ENCODE measurements at places on chromosomes 5 and 9.
A peak's percentile ranks its signal among the peaks of the same experiment; 100 is the strongest.

GRCh38 chr5:149036168-149036567, 26.7 kb downstream of the SH3TC2 start:
- no peaks in the 10 kb centered on the region for H3K27me3 ChIP-seq
- no peaks in the 10 kb centered on the region for H3K4me1 ChIP-seq
- no peak overlapping the region for H3K27ac ChIP-seq
- no peaks in the 10 kb centered on the region for H3K36me3 ChIP-seq
- no peak overlapping the region for H3K4me3 ChIP-seq
- no peak for DNase-seq

- DNase-seq, result no peak
- H3K27me3 ChIP-seq, result no peaks in the 10 kb centered on the region
- H3K4me1 ChIP-seq, result no peaks in the 10 kb centered on the region
- peaks cover 16% of the 10 kb centered on the region for H3K36me3 ChIP-seq
- no peak overlapping the region for H3K27ac ChIP-seq
- H3K4me3 ChIP-seq, result no peak overlapping the region
Observed at GRCh38 chr5:32123058-32123805, 50.9 kb downstream of the GOLPH3 start.

GRCh38 chr9:87529671-87530070, 32.0 kb downstream of the DAPK1 start:
- H3K36me3 ChIP-seq, result no peaks in the 10 kb centered on the region
- H3K27ac ChIP-seq, result no peak overlapping the region
- H3K4me3 ChIP-seq, result no peak overlapping the region
- H3K27me3 ChIP-seq, result no peaks in the 10 kb centered on the region
- no peak for DNase-seq
- no peaks in the 10 kb centered on the region for H3K4me1 ChIP-seq

DNA sequence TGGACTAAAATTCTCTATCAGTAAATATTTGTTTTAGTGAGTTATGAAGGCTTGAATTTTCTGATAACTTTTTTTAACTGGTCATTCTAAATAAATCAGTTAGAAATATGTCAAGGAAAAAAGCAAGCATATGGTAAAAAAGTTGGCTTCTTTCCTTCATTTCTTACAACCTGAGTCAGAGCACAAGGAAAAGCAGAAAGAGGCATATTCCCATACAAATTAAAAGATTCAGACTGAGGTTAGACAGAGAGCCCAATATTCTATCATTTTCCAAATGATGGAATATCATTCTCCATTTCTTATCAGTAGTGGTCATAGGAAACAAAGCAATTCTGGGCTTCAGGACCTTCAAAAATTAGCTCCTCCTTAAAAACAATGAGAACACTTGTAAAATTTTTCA, 732.1 kb downstream of the MAT2B start:
- no peak for DNase-seq
- H3K4me1 ChIP-seq, result no peaks in the 10 kb centered on the region
- H3K27ac ChIP-seq, result no peak overlapping the region
- H3K4me3 ChIP-seq, result no peak overlapping the region
- no peaks in the 10 kb centered on the region for H3K36me3 ChIP-seq

DNA sequence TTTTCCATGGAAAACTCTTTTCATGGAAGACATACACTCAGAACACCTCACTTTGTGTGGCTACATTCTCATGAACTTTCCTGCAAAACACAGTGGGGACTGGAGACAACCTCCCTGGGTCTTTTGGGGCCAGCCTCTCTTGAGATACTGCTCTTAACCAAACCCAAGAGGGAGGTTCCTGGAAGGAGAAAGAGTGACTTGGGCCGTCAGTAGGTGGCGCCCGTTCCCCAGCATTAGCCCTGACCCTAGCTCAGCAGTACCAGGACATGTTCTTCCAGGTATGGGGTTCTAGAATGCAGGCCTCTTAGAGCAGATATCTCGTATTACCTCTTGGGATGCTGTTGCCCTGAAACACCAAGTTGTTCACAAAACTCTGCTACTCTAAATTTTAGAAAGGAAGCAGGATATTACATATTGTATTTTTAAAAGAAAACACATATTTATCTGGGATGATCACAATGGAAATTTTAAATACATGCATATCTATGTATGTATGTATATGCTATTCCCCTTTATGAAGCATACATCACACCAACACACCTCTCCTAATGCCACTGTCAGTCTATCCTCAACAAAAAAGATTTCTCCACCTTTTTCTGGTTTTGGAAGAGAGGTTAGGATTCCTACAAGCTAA, 15.8 kb upstream of the GLIS3 start:
- H3K4me3 ChIP-seq, result no peak overlapping the region
- no peaks in the 10 kb centered on the region for H3K27me3 ChIP-seq
- no peaks in the 10 kb centered on the region for H3K36me3 ChIP-seq
- no peak for DNase-seq

DNA sequence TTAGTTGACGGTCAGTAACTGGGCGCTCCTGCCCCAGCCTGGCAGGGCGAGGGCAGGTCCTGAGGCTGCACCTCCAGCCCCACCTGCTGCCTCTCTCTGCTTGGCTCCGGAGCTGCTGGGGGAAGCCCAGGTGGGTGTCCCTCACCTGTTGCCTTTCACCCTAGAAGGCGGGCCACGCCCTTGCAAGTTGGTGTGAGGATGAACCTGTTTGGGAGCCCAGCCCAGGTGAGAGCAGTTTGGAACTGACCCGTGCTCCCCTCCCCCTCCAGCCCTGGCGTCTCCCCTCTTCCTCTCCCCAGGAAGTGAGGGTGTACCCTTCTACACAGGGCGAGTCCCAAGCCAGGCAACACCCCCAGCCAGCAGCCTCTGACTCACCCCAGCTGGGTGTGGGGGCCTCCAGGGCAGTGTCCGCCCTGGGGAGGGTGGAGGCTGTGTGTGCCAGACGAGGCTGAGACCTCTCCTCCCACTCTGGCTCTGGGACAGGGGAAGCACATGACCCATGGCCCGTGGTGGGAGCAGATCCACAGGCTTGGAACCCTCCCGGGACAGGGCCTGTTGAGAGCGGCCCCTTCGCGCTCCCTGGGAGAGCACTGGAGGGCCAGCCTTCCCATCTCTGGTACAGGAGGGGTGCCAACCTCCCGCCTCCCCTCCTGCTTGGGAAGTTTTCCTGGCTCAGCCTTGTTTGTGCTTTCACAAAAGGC, 10.4 kb downstream of the LRRC8A start:
- H3K36me3 ChIP-seq, result peaks cover 56% of the 10 kb centered on the region
- peaks cover 48% of the 10 kb centered on the region for H3K4me1 ChIP-seq
- H3K27me3 ChIP-seq, result no peaks in the 10 kb centered on the region
- H3K4me3 ChIP-seq, result peak overlapping the region; percentile 34

- no peak for DNase-seq
- H3K4me1 ChIP-seq, result no peaks in the 10 kb centered on the region
- no peak overlapping the region for H3K4me3 ChIP-seq
- no peaks in the 10 kb centered on the region for H3K36me3 ChIP-seq
Observed at GRCh38 chr5:93510626-93511380, 70.2 kb downstream of the NR2F1-AS1 start.

GRCh38 chr5:86894056-86894455, 276.3 kb downstream of the COX7C start:
- H3K36me3 ChIP-seq, result no peaks in the 10 kb centered on the region
- no peak for DNase-seq
- no peak overlapping the region for H3K27ac ChIP-seq
- no peaks in the 10 kb centered on the region for H3K27me3 ChIP-seq
- no peaks in the 10 kb centered on the region for H3K4me1 ChIP-seq

DNA sequence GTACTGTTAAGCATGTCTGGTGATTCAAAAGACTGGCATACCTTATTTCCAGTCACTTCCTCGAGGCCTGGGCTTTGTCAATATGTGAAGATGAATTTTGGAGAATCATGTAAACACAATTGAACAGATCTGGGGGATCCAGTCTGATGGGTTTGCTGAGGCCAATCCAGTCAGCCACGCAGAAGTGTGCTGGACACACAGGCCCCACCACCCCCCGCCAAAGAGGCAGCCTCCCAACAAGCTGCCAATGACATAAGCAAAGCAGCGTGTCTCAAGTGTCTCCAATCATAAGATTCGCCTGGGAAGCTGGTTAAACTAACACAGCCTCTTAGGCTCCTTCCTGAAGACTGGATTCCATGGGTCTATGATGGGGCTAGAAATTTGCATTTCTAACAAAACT, 192.9 kb upstream of the KLF9 start:
- no peak overlapping the region for H3K27ac ChIP-seq
- no peak for DNase-seq
- no peaks in the 10 kb centered on the region for H3K4me1 ChIP-seq
- no peak overlapping the region for H3K4me3 ChIP-seq
- H3K36me3 ChIP-seq, result no peaks in the 10 kb centered on the region

DNA sequence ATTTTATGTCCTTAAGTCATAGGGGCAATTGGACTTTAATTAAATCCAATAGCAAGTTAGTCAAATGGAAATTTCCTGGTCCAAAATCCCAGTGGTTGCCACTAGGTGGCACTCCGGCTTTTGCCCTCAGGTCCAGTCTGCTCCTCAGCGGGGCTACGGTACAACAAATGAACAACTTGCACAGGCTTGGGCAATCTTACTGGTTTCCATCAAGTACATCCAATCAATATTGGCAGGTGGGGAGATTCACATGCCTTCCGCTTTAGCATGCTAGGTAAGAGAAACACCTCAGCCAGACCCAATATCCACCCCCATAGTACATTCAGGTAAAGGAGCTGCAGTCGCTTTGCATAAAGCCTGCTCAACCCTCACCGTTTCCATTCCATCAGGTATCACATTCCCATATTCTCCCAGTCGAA, 6.3 kb upstream of the MXD3 start:
- no peak overlapping the region for H3K4me3 ChIP-seq
- DNase-seq, result no peak
- peaks cover 3% of the 10 kb centered on the region for H3K36me3 ChIP-seq
- H3K27ac ChIP-seq, result no peak overlapping the region

DNA sequence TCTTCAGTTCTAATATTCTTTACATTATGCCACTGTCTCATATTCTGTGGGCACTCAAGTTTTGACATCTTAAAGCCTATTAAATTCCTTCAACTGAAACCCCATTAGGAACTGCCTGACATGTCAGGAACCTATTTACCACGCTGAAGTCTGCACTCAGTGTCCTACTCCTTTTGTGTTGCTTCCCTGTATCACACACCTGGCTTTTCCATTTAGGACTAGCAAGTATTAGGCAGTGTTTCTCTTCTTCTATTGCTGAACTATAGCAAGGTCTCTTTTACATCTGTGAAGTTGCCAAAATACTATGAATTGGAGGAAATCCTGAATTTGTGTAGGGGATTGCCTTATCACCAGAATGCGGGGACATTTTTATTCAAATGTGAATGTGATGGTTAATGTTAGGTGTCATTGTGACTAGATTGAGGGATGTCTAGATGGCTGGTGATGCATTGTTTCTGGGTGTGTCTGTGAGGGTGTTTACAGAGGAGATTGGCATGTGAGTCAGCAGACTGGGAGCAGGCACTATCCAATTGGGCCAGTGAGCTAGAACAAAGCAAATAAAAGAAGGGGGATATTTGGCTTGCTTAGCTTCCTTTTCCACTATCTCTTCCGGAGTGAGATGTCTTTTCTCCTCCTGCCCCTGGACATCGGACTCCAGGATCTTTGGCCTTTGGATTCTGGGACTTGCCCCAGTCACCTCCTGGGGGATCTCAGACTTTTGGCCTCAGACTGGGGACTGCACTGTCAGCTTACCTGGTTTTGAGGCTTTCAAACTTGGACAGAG, 21.2 kb upstream of the VCAN start:
- no peak for DNase-seq
- H3K4me3 ChIP-seq, result no peak overlapping the region
- H3K4me1 ChIP-seq, result no peaks in the 10 kb centered on the region

DNA sequence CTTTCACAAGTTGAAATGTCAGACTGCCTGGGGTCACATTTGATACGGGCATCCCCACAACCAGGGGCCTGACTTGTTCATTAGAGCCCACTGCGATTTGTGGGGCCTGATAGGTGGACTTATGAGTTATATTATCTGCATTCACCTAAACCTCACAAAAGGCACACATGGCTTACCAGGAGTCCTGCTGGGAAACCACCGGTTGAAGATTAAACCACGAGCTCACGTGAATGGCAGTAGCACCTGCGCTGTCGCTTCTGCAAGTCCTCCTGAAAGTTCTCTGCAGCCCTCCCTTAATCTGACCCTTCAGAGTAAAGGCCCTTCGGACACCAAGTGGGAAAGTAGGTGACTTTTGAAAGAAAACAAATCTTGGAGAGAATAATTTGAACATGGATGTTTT, 68.9 kb downstream of the PPIC start:
- H3K27me3 ChIP-seq, result no peaks in the 10 kb centered on the region
- H3K36me3 ChIP-seq, result no peaks in the 10 kb centered on the region
- H3K4me3 ChIP-seq, result no peak overlapping the region
- no peak for DNase-seq

- DNase-seq, result no peak
- peak overlapping the region; percentile 78 for H3K27ac ChIP-seq
Observed at GRCh38 chr9:4145482-4145881, 154.4 kb downstream of the GLIS3 start.

DNA sequence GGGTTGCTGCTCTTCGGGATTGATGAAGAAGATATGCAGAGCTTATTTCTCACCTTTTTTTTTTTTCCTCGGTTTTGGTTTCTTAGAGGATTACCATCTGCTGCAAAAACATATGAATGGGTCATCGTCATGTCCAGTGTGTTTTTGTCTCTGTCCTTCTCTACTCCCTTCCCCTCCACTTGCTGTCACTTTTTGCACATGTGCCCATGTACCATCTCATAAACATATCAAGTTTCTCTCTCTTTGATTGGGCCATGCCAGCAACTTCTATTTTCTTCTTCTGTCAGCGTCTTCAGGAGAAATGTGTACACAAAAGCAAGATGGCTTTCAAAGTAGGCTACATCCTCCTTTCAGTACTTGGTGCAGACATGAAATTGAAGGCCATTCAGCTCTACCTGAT, 57.1 kb downstream of the ZNF462 start:
- H3K27me3 ChIP-seq, result no peaks in the 10 kb centered on the region
- no peak overlapping the region for H3K4me3 ChIP-seq
- DNase-seq, result no peak
- no peaks in the 10 kb centered on the region for H3K4me1 ChIP-seq
- no peak overlapping the region for H3K27ac ChIP-seq

- no peaks in the 10 kb centered on the region for H3K36me3 ChIP-seq
- no peaks in the 10 kb centered on the region for H3K27me3 ChIP-seq
- DNase-seq, result no peak
- no peak overlapping the region for H3K4me3 ChIP-seq
Observed at GRCh38 chr9:128669786-128670185, 13.1 kb upstream of the DYNC2I2 start.

GRCh38 chr9:121851641-121852091, 200.2 kb downstream of the DAB2IP start:
- H3K27ac ChIP-seq, result no peak overlapping the region
- no peaks in the 10 kb centered on the region for H3K27me3 ChIP-seq
- no peak overlapping the region for H3K4me3 ChIP-seq
- no peak for DNase-seq
- no peaks in the 10 kb centered on the region for H3K36me3 ChIP-seq
